Immature natural killer cell (primary cell): ENCODE measurements at places on chromosomes 16 and 17. TPM values are rescaled to one million over a fixed set of nuclear protein-coding genes. Genes with fewer than 3 reads are reported as not detected.

GRCh38 chr17:81918832-81919545 lies 1.0 kb upstream of the SIRT7 start:
- no peak for DNase-seq

DNA sequence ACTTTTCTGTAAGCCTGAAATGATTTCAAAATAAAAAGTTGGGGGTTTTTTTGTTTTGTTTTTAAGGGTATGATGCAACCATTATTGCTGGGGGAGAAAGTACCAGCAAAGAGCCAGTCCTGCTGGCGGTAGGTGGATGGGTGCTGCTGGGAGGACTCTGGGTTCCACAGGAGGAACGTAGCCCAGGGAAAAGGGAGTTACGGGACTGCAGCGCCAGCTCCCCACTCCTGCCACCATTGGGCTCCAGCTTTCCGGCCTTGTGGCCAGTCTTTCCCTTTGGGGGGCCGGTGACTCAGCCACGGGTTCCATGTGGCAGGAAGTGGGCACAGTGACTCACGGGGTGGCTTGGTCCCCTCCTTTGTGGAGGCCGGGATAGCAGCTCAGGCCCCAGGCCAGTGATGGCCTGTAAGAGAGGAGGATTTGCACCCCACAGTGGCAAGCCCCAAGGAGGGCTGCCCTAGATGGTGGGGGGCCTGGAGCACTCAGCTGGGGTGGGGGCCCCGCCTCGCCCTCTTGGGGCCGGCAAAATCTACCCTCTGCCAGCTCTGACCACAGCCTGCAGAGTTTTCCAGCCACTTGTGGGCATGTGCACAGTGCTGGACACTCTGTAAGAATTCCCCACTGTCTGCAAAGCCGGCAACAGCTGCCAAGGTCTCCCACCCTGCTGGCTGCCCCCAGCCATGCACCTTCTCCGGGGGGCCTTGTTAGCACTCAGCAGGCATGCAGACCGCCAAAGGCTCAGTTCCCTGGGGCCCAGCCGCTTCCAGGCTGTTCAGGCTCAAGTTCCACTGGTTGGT lies 30.4 kb downstream of the SOCS3 start:
- no peak for DNase-seq

SYCE1L gene
- polyA plus RNA-seq = 2.2 TPM

- DNase-seq = no peak
Measured at GRCh38 chr17:29588017-29588561, 1.4 kb downstream of the GIT1 start.

DNA sequence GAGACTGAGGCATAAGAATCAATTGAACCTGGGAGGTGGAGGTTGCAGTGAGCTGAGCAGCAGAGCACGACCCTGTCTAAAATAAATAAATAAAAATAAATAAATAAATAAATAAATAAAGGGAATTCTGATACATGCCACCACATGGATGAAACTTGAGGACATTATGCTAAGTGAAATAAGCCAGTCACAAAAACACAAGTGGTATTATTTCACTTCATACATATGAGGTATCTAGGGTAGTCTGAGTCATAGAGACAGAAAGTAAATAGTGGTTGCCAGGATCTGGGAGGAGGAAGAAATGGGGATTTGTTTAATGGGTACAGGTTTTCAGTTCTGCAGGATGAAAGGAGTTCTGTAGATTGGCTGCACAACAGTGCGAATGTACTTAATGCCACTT lies 16.3 kb downstream of the PIPOX start:
- no peak for DNase-seq

DNA sequence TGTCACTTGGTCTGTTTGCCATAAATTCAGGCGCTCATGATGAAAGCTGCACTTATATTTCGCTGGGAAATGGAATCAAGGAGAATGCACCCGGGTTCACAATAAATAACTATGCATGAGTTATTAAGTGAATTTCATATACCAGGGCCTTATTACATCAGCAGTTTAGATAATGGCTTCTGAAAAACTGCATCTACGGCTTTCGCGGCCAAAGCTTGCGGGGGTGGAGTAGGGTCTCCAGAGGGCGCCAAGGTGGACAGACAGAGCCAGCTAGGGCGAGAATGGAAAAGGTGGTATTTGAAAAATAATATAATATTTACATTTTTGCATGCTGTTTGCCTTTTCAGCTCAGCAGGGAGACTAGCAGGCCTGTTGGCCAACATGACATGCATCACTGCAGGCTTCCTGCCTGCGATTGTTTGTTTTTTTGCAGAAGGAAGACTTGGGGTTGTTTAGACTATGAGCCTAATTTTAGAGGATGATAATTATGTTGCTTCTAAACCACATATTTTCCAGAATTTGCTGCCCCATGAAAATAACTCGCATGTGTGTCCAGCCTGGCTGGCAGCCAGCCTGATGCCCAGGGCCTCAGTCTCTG lies 173.8 kb upstream of the IRX3 start:
- no peak for DNase-seq

ABCA8 gene
- polyA plus RNA-seq = not detected

GRCh38 chr16:84117494-84117843 lies 727 bp upstream of the MBTPS1 start:
- no peak for DNase-seq

GRCh38 chr17:73953206-73954033 lies 250.1 kb upstream of the RPL38 start:
- no peak for DNase-seq

GRCh38 chr17:60403962-60404361 lies 12.0 kb upstream of the USP32 start:
- no peak for DNase-seq

GRCh38 chr17:40190197-40191021 lies 13.1 kb downstream of the RAPGEFL1 start:
- no peak for DNase-seq

DNA sequence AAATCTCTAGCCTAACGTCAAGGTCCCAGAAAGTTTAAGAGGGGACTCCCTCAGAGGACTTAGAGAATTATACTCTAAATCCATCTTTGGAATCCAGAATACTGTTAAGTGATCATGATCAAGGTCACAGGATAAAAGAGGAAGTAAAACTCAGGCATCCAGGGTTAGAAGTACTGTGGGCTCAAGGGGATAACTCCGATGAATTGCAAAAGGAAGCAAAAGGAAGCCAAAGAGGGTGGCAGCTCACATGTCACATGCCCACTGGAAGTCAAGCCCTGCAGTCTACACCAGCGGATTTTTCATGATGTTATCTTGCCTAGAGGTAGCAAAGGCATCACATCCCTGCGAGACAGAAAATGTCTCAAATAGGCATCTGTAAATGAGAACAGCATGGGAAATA lies 3.8 kb downstream of the ZNF821 start:
- no peak for DNase-seq

DNA sequence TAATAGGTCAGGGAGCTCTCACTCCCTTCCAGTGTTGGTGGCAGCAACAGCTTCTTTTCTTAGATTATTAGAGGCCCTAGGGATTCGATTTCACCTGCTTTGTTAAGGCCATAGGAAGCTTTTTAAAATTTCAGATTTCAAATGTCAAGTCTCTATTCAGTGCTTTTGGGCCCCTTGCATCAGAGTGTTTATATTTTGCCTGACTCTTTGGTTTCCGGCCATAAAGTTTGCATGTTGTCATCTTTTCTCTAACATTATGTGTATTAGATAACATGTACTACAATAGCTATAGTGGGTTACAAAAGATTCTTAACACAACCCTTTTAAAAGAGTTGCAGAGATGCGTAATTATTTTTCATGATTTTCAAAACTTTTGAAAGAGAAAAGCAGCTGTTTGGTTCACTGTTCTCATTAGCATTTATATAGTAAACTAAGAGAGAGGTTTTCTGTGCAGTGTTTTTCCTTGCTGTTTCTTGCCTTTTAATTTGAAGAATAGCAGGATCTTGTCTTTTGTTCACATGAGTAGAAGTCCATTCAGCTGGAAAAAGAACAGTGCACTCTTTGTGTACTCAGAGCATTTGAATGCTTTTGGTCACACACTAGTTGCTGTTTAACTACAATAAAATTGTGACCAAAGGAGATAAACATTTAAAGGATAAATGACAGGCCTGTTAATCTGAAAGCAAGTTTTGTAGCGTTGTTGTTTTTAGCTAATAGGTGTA lies 52.5 kb downstream of the FTO start:
- DNase-seq = no peak

DNA sequence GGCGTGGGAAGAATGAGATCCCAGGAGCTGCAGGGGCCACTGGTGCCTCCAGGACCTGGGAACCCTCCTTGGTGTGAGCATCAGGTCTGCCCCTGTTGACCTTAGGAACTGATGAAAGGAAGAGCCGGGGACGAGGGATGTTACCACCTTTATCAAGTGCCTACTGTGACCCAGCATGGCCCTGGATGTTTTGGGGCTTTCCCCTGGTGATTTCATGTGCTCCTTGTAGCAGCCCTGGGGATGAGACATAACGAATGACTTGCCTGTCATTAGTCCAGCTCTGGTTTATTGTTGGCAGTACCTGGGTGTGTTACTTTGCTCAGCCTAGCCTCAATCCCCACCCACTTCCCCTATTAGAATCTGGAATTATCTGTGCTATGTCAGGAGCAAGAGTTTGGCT lies 39.9 kb downstream of the WSCD1 start:
- no peak for DNase-seq

GRCh38 chr16:86091976-86092375 lies 193.0 kb downstream of the IRF8 start:
- no peak for DNase-seq

G6PC1 gene
- polyA plus RNA-seq = not detected

GRCh38 chr17:51793686-51794085 lies 364.8 kb downstream of the CA10 start:
- no peak for DNase-seq

DNA sequence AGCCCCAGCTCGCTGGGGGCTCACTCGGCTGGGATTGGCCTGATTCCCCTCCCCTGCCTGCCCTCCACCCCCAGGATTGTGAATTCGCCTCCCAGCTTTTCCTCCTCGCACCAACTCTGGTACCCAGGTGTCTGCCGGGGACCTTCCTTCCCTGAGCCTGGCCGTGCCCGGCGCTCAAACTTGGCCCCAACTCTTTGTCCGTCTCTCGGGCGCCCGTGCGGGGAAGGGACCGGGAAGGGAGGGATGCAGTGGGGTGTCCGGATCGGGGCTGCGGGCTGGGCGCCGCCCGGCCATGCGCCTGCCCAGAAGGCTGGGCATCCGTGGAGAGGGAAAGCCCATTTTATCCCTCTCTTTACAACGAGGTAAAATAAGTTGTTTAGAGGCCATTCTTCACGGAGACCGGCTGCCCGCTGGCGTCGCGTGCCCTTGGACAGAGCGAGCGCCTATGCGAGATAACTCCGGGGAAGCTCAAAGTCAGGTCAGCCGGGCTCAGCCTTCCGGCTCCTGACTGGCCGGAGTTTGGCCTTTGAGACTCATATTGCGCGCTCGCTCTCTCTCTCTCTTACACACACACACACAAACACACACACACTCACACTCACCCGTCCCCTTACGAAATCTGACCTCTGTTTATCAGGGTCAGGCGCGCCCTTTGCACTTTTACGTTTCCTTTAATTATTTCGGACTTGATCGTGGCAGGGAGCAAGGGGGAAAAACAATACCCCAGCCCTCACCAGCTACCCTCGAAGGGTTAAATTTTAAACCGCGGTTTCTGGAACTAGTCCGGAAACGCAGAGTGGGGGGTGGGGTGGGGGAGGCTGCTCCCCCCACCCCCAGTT lies 774 bp upstream of the MAF start:
- DNase-seq = no peak

- no peak for DNase-seq
Measured at GRCh38 chr17:28698253-28698941, 13.3 kb downstream of the PROCA1 start.

GRCh38 chr16:85092851-85093250 lies 19.4 kb downstream of the CIBAR2 start:
- DNase-seq = no peak
